ENCODE measurements at places on chromosomes 5 and 9.

- DNase-seq = no peak
These were observed 187.1 kb upstream of the IER5L start for GRCh38 chr9:129365196-129365595.

GRCh38 chr9:129542741-129543140 is 78.2 kb downstream of the C9orf50 start:
- DNase-seq = no peak

DNA sequence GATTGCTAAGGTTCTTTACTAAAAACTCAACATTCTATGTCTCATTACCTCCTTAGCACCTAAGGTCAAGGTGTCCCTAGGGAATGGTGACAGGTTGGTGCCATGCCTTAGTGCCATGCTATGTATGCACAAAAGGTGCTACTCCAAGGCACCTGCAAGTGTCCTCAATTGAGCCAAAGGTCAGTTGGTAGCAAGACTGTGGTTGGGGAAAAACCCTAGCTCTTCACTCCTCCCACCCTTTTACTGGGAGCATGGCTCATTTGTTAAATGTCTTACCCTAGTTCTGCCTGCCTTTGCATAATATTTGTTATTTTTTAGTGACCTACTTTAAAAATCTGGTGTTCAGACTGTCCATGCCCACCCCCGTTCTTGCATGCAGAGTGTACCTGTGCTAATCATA is 17.0 kb downstream of the ACO1 start:
- DNase-seq = no peak

DNA sequence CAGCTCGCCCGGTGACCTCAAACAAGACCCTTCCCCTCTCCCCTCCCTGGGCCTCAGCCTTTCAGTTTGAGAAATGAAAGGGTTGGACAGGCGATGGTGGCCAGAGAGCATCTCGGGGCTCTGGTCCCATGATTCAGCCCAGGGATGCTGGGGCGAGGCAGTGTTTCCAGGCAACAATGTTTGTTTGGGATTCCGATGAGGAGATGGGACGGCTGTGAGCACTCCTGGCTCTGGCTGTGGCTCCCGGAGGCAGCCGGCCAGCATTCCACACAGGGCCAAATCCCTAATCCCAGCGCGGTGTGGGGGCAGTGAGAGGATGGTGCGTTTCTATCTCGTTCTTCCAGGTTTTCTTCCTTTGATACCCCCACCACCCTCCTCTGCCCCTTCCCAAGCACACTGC is 66.0 kb downstream of the HMCN2 start:
- DNase-seq = no peak

GRCh38 chr5:10138395-10139057 is 111.2 kb downstream of the ATPSCKMT start:
- no peak for DNase-seq

GRCh38 chr9:98538203-98538602 is 170.5 kb downstream of the GABBR2 start:
- DNase-seq = no peak

GRCh38 chr5:98519571-98519970 is 253.9 kb upstream of the RGMB start:
- no peak for DNase-seq

GRCh38 chr5:75412111-75412990 is 75.3 kb downstream of the HMGCR start:
- no peak for DNase-seq

DNA sequence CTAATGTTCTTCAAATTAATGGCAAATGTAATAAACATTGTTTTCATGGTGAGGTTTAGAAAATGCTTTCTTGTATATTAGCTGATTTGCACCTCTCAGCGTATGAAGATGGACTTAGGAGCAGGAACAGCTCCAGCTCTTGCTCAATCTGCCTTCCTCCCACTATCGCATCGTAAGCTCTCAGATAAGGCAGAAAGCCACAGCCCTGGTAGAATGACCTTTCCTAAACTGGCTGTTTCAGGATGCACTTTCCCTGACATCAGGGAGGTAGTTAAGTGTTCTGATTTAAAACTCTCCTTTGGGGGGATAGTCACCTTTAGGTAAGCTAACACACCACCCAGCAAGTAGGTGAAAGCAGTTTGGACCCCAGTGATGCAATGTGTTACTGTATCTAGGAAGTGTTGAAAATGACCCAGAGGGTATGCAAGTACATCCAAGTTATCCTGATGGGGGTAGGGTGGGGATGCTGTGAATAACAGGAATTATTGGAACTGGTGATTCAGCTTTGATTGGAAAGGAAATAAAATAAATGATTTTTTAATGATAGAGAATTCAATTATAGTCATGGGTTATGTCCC is 72.3 kb downstream of the LMNB1 start:
- DNase-seq = no peak

DNA sequence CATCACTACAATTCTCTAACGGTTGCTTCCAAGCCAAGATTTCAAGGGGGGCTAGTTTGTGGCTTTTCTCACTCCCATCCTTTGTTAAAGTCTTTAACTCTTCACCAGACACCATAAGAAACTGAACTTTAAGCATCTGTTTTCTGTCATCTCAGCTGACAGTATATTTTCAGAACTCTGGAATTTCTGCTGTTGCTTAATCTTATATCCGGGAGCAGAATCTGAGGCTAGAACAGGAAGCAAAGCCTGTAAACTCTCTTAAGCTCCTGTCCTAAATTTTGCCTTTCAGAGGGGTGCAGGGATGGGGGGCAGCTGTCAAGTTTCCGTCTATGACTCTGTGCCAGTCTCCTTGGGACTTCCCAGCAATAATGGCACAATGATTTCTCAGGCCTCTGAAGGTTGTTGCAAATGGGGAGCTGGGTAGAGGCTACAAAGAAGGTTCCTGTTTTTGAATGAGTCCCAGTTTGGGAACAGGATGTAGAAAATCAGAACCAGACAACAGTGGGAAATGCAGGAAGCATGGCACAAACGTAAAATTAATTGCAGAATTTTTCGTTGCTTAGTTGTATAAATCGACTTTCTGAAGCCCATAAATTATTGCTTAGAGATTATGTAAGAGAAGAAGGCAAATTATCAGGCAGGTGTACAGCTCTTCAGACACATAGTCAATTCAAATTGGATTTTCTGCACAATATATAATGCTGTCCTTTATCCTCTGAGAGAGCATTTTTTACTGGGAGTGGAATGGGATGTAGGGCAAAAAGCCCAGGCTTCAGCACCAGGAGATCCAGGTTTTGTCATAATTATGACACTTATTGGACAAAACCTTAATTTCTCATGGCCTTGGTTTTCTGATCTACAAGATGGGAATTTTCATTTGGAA is 430.9 kb downstream of the DMAC1 start:
- DNase-seq = no peak

GRCh38 chr5:5139777-5140478 is at the start of gene ADAMTS16:
Gene ADAMTS16 (plus strand): TSS chr5:5140330. CDS start chr5:5140468, 138 bp downstream.
- no peak for DNase-seq

- DNase-seq = no peak
These were observed 30.6 kb downstream of the CPLX2 start for GRCh38 chr5:175902026-175902425.

- no peak for DNase-seq
These were observed 35.0 kb upstream of the FOXB2 start for GRCh38 chr9:76984486-76984885.

- DNase-seq = peak; percentile 59
These were observed 68.4 kb downstream of the PSD2 start for GRCh38 chr5:139863855-139864558.

- DNase-seq = no peak
These were observed 36.3 kb upstream of the TRPM3 start for GRCh38 chr9:71157731-71158130.

- no peak for DNase-seq
These were observed 41.6 kb upstream of the EXOC3 start for GRCh38 chr5:401146-402034.

GRCh38 chr5:76546497-76547102 is 76.6 kb downstream of the F2RL2 start:
- DNase-seq = peak; percentile 11
